ENCODE measurements at places on chromosomes 4 and X.

DNA sequence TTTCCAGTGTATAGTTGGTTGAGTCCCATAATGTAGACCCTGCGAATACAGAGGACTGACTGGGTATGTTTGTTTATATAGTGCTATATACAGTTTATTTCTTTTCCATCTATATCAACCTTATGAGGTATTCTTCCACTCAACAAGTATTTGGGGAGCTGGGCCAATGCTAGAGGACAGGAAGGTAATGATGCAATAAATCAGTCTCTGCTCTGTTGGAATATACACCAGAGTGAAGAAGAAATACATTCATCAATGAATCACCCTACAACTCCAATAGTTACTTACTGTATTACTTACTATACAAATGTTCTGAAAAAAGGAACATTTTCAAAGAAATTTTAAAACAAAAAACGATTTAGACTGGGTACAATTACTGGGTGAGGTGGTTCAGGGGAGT lies 2.1 kb upstream of the ARSJ start:
- DNase-seq: no peak

DNA sequence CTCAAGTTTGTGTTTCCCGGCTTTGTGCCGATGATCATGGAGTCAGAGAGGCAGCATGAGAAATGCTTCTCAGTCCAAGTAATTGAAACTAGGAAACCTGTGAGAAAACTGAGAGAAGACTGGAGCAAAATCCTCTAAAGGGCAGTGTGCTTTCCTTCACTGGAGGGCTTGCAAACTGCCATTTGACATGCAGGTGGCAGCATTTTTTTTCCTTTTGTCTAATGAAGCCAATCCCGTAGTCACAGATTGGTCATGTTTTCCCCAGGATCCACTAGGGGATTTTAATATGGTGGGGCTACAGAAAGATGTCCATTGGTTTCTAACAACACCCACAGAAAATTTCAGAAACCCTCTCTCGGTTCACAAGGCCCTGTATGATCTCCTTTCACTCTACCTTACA lies 117.4 kb upstream of the NUDT10 start:
- no peak for DNase-seq

GRCh38 chrX:108468486-108468885 lies 28.8 kb downstream of the COL4A5 start:
- no peak for DNase-seq

GRCh38 chr4:125091-125771 lies 930 bp downstream of the ZNF718 start:
- no peak for DNase-seq

DNA sequence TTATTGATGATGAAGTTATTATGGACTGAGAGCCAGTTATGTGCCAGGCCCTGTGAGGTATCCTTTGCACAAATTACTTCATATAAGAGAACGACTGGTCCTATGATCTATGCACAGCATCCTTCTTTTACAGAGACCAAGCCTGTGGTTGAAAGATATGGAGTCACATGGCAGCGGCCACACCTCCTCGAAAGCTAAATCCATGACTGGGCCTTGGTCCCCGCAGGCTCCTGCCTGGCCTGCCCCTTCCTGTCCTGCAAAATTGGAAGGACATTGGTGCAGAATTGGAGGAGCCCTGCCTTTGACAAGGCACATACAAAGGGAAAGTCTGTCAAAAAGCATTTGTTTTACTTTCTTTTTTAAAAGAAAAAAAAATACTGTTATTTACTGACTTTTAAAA lies 18.3 kb downstream of the SORBS2 start:
- DNase-seq: no peak

GRCh38 chr4:152168987-152169616 lies 366.8 kb downstream of the FBXW7 start:
- no peak for DNase-seq

GRCh38 chrX:57596109-57596508 lies 4.3 kb downstream of the ZXDB start:
- no peak for DNase-seq

GRCh38 chrX:37753384-37753783 lies 26.5 kb upstream of the CYBB start:
- no peak for DNase-seq

DNA sequence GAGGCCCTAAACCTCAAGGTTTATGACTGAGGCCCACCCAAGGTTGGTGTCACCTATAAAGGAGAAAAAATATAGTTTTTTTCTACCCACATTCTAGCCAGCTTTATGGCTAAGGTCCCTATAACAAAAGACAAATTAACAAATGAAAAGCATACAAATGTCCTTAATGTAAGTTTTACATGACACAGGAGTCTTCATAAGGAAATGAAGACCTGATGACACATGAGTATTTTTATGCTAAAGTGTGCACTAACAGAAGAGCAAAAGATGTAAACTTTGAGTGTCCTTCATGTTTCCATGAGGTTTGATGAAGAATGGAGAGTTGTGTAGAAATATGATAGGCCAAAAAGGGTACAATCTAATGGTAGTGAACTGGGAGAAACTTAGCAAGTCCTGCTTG lies 114.7 kb upstream of the INTU start:
- DNase-seq: no peak

DNA sequence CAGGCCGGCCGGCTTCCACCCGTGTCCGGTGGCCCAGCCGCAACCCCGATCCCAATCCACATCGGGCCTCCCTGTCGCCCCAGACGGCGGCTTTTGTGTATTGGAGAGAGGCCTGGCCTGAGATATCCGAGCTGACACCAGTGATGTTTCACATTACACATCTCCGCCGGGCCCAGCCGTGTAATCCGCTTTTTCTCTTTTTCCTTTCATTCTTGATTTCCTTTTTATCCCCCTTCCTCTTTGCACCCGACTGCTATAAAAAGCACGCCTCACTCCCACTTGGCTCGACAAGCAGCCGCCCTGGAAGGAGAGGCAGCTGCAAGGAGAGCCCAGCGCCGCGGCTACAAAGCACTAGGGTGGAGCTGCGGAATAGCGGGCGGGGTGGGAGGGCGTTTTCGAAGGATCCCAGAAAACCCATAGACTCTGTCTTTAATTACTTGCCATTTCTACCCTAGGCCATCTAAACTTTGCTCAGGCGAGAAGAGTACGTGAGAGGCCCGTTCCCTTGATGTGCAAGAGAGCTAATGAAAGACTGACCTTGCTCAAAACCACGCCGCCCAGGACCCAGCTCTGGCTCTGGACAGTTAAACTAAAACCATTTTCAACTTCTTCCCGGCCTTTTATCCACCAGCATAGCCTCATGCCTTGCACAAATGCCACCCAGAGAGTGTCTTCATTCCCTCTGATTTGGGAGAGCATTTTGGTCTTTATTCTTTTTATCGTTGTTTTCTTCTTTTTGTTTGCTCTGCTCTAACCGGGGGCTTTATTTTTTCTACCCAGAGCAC lies 3.2 kb downstream of the PITX2 start:
- no peak for DNase-seq

DNA sequence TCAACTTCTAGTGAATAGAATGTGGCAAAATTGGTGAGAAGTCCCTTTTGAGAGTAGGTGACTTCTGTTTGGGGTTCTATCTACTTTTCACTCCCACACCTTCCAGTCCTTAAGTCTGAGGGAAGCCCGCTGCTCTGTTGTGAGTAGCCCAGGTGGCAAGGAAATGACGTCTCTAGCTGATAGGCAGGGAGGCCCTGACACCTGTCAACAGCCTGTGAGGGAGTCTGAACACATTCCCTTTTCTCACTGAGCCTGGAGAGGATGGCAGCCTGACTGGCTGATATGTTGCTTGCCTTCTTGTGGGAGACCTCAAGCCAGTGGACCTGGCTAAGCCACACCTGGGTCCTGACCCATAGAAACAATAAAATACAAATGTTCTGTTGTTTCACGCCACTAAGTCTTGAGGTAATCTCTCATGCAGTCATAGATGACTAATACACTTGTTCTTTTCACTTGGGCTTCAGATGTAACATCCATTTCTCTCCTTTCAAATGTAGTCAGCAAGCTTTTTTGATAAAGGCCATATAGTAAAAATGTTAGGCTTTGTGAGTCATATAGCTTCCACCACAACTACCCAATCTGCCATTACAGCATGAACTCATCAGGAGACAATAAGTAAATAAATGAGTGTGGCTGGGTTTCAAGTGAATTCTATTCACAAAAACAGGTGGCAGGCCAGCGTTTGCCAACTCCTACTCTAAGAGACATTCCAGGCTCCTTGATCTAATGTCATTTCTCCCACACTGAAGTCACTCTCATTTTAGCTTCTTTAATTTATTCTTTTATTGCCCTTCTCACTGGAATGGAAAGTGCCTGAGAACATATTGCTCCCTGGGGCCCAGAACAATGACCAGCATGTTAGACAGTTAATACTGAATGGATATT lies 265.1 kb upstream of the MAD2L1 start:
- no peak for DNase-seq

GRCh38 chrX:102652031-102652688 lies 877 bp downstream of the GPRASP1 start:
- no peak for DNase-seq

Measured in AG09319 (cell line).